ENCODE measurements at places on chromosomes 5 and 9.
A peak's percentile ranks its signal among the peaks of the same experiment; 100 is the strongest.

DNA sequence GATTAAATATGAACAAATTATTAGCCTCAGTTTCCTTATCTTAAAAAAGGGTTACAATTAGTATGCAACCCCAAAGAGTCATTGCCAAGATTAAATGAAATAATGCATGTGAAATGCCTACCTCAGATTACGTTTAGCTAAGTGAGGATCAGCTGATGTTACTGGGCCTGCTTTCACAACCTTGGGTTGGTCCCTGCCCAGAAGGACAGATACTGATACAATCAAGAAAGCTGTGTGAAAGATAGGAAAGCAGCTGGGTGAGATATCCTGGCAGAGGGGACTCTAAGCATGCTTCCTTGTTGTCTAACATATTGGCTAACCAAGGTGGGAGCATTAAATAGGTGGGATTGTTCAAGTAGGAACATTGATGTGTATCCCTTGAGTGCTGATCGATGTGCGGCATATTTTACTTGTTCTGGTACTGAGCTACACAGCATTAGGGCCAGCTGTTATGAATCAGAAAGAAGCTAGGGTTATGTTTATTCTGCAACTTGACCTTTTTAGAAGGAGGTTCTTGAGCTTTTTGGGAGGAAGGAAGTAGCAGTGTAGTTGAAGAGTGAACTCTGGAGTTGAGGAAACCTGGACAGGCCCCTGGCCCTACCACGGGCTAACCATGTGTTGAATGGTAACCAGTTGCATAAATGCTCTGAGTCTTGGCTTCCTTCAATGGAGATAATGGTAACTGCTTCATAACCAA lies 28.9 kb downstream of the SNX24 start:
- no peak for DNase-seq

GRCh38 chr5:151378616-151379015 lies 31.3 kb upstream of the SLC36A2 start:
- DNase-seq: no peak

GRCh38 chr5:1497242-1497777 lies 26.4 kb downstream of the LPCAT1 start:
- no peak for DNase-seq

DNA sequence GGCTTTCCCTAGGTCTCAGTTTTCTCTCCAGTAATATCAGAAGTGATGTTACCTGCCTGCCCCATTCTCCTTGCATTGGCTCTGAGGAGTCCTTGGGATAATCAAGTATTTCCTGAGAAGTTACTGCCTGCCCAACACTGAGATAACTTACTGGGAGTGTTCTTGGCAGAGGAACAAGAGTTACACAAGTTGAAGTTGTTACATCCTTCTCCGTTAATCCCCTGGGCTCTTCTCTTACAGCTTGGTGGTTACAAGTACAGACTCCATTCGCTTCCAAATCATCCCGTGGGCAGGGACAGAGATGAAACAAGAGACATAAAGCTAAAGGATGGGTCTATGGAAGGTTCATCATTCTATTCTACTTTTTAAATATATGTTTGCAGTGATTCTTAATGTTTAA lies 74.1 kb upstream of the SAP30L start:
- no peak for DNase-seq

GRCh38 chr5:137752905-137753690 lies 1.1 kb downstream of the HNRNPA0 start:
- peak; percentile 9 for DNase-seq

DNA sequence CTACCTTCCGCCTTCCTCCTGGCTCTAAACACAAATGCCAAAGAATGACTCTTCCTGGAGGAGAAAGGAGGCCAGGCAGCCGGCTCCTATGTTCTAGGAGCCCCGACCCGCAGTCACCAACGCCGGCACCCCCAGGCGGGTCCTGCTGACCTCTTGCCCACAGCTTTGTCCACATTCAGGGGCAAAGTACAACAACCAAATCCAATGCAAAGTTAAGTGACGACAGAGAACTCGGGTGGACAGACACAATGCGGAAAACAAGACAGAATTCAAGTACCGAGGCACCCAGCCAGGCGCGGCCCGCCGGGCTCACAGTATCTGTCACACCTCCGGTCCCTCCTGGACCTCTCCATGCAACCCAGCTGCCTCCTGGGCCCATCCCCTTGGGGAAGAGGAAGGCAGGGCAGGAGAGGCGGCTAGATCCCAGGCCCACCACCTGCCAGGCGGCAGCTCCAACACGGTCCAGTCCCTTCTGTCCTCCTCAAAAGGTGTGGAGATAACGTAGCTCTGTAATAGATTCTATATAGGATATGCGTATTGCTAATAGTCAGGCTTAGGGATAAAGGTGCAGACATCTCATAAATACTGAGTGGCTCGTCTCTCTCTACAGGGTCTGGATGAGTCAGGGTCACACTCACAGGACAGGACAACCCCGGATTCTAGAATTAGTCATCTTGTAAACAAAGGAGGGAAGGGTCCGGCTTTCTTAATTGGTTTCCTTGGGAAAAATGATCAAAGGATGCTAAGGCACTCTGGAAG lies 46.9 kb upstream of the UBAC1 start:
- no peak for DNase-seq

GRCh38 chr5:56311306-56311905 lies 78.3 kb upstream of the ANKRD55 start:
- DNase-seq: no peak

DNA sequence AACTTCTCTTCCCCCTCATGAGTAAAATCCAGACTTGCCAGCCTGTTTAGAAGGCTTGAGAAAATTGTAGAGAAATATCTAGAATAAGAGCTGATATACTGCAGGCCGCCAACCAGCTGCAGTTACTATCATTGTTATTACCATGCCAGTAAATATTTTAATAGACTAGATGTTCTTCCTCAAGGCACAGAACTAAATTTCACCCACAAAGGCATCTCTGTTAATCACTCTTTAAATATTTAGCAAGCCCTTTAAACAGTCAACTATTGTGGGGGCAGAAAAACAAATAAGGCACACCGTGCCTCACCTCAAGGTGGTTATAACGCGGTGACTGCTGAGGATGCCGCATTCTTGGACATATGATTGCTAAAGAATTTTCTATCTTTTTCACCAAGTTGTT lies 147.0 kb downstream of the SPOCK1 start:
- DNase-seq: no peak

- no peak for DNase-seq
Observed at GRCh38 chr5:179190851-179191505, 130.8 kb downstream of the ZNF354C start.

- DNase-seq: no peak
Observed at GRCh38 chr5:141363952-141364660, at the start of gene PCDHGA5. PCDHGA5 (plus strand) TSS chr5:141364162; CDS start chr5:141364331, 169 bp downstream.

DNA sequence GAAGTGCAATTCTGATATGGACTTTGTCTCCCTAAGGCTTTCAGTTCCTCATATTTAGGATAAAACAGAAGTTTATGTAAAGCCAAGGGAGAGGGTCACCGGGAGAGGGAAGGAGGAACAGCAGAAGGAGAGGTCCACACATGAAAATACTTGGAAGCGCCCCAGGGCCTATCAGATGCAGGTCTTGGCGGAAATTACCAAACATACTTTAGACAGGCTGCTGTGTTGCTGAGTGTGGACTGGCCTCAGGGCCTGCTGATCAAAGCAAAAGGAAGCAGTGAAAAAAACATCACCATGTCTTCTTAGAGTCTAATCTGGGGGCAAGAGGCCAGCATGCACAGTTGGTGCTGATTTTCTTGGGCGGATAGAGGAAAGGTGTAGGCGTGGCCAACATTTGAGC lies 14.1 kb upstream of the NTRK2 start:
- no peak for DNase-seq

DNA sequence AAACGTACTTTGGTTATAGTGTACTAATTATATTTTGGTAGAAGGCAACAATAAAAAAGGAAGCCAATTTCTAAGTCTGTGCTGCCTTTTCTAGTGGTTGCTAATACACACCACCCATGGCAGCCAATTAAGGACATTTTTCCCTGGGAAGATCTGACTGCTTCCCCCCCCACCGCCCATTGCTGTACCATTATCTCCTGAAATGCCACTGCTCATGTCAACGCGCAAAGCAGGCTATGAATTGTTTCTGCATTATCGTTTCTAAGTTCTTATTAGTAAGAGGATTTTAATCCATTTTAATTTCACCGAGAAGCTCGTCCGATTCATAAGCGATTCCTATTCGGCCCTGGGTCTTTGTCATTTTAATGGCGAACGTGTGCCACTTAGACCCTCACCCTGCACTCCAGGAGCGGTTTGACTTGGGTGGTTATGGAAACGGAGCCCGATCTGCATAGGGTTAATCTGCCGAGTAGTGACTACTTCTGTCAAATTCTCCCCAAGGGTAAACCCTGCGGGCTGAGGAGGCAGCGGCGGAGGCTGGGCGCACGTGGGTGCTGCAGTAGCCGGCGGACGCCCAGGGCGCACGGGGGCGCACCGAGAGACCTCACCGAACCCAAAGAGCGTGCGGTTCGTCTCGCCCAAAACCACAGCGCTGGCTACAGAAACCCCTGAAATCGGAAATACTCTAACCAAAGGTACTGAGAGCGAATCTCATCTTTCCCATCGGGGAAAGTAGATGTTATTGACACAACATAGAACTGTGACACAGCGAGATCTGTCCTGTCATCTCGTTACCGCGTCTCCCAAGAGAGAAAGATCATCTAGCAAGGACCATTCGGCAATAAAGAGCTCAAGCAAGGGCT lies 55.8 kb upstream of the SHC3 start:
- no peak for DNase-seq

DNA sequence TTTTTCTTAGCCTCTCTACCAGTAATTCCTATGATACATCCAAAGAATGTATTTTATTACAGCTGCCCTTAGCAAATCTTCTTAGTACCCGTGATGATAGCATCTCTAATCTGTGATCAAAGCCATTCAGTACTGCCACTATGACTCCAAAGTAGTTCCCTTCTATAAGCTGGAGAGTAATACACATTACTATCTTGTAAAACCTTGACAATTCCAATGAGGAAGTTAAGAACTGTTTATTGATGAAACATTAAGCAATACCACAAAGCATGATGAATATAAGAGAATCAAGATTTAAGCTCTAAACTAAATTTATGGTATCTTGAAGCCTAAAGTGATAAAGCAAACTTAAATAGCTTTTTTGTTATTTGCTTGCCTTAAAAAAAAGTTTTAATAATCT lies 86.1 kb downstream of the SMIM23 start:
- DNase-seq: no peak

DNA sequence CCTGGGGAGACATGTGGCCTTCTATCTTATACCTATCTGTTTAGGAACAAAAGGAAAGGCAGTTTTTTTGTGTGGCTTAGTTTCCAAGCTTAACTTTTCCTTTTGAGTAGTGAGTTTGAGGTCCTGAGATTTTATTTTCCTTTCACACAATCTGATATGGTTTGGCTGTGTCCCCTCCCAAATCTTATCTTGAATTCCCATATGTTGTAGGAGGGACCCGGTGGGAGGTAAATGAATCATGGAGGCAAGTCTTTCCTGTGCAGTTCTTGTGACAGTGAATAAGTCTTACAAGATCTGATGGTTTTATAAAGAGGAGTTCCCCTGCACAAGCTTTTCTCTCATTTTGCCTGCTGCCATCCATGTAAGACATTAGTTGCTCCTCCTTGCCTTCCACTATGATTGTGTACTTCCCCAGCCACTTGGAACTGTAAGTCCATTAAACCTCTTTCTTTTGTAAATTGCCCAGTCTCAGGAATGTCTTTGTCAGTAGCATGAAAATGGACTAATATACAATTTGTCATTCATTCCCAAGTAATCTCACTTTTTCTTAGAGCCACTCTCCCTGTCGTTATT lies 4.7 kb upstream of the CLTB start:
- DNase-seq: no peak

DNA sequence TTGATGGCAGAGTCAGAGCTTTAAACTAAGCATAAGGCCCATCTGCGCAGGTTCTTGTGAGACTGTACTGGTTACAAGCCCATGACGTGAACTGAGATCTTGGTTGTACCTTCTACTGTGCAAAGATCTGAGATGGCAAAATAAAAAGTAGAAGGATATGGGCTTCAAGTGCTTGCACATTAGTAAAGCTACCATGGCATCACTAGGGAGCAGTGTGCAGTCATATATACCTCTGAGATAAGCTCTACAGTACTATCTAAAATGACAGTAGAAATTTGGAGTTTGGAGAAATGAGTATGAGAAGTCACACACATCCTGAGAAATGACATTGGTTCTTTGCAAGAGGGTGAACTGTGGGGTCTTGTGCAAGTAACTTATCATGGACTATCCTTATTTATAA lies 408.2 kb upstream of the PRR16 start:
- no peak for DNase-seq

- DNase-seq: no peak
Observed at GRCh38 chr5:140049205-140049604, 6.1 kb upstream of the NRG2 start.

GRCh38 chr5:78273436-78273835 lies 21.1 kb downstream of the AP3B1 start:
- DNase-seq: no peak

DNA sequence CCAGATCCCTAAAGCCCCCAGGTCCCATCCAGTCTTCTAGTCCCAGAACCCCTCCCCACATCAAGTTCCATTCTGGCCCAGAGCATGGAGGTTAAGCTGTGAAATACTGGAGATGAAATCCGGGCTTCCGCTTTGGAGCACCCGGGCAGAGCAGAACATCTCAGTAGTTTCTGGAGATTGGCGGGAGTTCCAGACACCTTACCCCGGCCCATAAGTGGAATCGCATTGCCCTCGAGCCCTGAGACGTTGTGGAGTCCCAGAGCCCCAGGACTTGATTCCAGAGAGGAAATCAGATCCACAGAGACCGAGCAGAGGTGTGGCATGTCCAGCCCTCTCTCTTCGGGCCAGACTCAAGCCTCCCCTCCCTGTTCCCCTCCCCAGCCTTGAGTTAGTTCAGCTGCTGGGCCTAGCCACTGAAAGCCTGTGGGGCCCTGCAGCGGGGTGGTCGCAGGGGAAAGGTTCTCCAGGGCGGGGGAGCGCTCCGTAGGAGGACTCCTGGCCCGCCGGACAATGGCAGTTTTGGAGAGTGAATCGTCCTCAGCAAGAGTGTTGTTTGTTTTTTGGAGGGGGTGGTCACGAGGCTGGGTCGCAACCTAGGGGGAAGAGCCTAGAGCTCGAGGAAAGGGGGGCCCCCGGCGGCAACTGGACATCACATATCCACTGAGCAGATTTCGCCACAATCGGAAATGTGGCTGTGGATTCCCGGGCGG lies 1.0 kb upstream of the PAX5 start:
- no peak for DNase-seq

GRCh38 chr5:74064911-74065310 lies 438.9 kb downstream of the ARHGEF28 start:
- no peak for DNase-seq

GRCh38 chr5:169064093-169064492 lies 236.8 kb downstream of the SLIT3 start:
- DNase-seq: no peak

GRCh38 chr5:117138523-117138922 lies 563.9 kb upstream of the SEMA6A start:
- DNase-seq: no peak

Measured in stimulated activated CD8-positive, alpha-beta memory T cell treated with anti-CD3 and anti-CD28 coated beads, Interleukin-2, amount 100 ng/mL, for 1 hour (primary cell).